ENCODE measurements at places on chromosomes 3 and 15. TPM values are rescaled to one million over a fixed set of nuclear protein-coding genes. Genes with fewer than 3 reads are reported as not detected.

The CGNL1 gene
- 31.9 TPM for total RNA-seq

The FBLN2 gene
- total RNA-seq, result 56.7 TPM

The DUOXA2 gene
- total RNA-seq, result not detected

The ALPK3 gene
- 181 TPM for total RNA-seq

DNA sequence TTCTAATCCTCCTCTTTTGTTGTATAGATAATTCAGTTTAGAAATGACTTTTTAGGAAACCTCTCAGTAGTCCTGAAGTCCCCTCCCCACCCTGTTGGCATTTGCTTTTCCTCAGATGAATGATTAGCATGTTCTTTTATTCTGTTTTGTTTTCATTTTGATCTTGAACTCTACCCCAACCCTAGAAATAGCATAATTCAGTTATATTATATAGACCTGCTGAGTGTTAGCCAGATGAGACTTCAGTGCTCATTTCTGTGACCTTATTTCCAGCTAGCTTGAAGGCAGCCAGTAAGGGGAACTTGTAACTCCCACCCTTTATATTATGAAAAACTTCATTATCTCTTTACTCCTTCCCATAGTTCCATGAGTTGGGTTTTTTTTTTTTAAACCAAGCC, 41.2 kb downstream of the SNRK start:
- peaks cover 78% of the 10 kb centered on the region for H3K4me1 ChIP-seq
- no peak overlapping the region for H3K4me3 ChIP-seq
- DNase-seq, result no peak
- H3K27me3 ChIP-seq, result no peaks in the 10 kb centered on the region
- peak overlapping the region; percentile 82 for H3K27ac ChIP-seq

DNA sequence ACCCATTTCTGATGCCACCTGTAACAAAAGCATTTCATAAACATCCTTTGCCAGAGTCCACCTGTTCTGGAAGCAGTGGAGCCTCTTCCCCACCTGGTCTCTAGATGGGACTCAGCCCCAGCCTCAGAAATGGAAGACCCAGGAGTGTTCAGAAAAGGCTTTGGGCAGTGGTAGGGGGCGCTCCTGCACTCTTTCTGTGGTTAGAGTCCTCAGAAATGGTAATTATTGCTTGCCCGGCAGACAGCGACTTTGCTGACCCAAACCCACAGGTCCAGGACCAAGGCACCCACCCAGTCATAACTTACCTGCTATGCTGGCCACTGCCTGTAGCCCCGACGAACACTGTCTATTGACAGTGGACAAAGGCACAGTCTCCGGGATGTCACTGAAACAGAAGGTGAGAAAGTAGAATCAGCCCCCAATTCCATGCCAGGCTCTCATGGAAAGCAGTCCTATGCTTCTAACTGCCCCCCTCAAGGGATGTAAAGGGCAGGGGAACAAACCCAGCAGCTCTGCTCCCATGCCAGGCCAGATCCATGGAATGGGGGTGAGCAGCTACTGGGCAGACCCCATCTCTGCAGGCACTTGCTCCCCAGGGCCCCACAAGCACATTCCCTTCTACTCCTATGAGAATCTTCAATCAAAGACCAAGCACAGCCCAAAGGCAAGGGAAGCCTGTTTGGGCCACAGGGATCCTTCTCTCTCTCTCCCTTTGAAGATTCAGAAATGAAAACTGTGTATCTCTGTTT, 5.1 kb downstream of the ACAA1 start:
- no peak for DNase-seq
- peaks cover 98% of the 10 kb centered on the region for H3K4me1 ChIP-seq
- peaks cover 87% of the 10 kb centered on the region for H3K36me3 ChIP-seq

- no peaks in the 10 kb centered on the region for H3K27me3 ChIP-seq
- DNase-seq, result no peak
- H3K27ac ChIP-seq, result peak overlapping the region; percentile 94
- no peaks in the 10 kb centered on the region for H3K36me3 ChIP-seq
- H3K4me1 ChIP-seq, result peaks cover 83% of the 10 kb centered on the region
These were observed 122.6 kb upstream of the MEF2A start for GRCh38 chr15:99443056-99443756.

- H3K4me3 ChIP-seq, result peak overlapping the region; percentile 7
- DNase-seq, result no peak
- peaks cover 38% of the 10 kb centered on the region for H3K4me1 ChIP-seq
These were observed 22.8 kb downstream of the IL17RD start for GRCh38 chr3:57142411-57142723.

GRCh38 chr3:187186801-187187421, 10.4 kb upstream of the RTP1 start:
- H3K4me1 ChIP-seq, result peaks cover 48% of the 10 kb centered on the region
- peak; percentile 45 for DNase-seq
- peak overlapping the region; percentile 93 for H3K27ac ChIP-seq
